Brain microvascular endothelial cell (primary cell): ENCODE measurements at places on chromosomes 5 and 9.
A peak's percentile ranks its signal among the peaks of the same experiment; 100 is the strongest.

GRCh38 chr5:78268356-78268755, 26.1 kb downstream of the AP3B1 start:
- no peak for DNase-seq

GRCh38 chr5:139386050-139386438, 2.9 kb upstream of the SLC23A1 start:
- no peak for DNase-seq

DNA sequence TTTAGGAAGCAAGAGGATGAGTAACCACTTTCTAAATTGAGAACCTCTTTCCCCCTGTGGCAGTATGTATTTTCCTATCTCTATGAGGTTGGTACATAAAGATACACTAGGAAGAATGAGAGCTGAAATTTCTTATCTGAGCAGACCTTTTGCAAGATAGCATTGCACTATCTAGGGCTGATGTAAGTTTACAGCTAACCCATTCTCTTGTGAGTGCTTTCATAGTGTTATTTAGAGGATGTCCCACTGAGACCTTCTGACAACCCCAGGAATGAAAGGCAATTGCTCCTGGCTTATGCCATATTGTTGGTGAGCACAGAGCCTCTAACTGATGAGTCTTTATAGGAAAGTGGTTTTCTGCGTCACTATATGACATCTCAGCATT, 1209.3 kb upstream of the CDH6 start:
- no peak for DNase-seq

DNA sequence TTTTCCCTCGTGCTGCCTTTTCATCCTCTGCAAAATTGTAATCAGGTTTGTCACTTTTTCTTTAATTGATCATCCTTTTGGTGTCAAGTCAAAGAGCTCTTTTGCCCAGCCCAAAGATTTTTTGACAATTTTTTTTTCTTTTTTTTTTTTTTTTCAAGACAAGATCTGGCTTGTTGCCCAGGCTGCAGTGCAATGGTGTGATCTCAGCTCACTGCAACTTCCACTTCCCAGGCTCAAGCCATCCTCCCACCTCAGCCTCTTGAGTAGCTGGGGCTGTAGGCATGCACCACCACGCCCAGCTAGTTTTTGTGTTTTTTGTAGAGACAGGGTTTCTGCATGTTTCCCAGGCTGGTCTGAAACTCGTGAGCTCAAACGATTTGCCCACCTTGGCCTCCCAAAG, 36.7 kb downstream of the CDK7 start:
- peak; percentile 77 for DNase-seq

DNA sequence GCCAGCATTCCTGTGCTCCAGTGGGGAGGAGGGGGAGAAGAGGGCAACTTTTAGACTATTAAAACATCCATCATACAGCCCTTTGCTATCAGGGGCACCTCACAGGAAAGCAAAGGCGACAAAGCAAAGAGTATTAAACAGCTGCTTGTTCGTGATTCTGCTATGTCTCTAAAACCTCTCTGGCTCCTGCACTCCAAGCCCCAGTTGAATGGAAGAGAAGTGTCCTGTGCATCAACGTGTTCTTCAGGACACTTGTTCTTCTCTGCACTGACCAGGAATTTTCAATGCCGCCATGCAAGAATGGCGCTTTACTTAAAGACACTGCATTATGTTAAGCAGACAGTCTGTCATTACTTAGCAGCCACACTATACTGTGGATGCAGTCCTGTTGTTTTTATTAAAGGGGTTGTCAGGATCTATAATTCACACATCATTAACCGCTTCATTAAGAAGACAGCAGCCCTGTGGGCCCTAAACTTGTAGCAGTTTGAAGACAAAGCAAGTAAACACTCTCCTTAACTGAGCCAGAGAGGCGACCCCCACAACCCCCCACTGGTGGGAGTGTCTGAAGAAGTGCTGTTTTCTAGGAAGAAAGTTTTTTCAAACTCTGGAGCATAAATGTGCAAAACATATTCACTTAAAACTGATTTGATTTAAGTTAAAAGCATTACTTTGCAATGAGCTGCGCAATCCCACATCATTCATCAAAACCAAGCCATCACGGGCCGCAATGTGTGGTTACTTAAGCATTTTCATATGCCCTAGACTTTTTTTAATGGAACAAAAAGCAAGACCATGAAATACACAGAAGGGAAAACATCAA, 164.5 kb downstream of the ZNF608 start:
- no peak for DNase-seq

- DNase-seq, result no peak
Observed at GRCh38 chr9:113536166-113536482, 72.6 kb downstream of the RGS3 start.

DNA sequence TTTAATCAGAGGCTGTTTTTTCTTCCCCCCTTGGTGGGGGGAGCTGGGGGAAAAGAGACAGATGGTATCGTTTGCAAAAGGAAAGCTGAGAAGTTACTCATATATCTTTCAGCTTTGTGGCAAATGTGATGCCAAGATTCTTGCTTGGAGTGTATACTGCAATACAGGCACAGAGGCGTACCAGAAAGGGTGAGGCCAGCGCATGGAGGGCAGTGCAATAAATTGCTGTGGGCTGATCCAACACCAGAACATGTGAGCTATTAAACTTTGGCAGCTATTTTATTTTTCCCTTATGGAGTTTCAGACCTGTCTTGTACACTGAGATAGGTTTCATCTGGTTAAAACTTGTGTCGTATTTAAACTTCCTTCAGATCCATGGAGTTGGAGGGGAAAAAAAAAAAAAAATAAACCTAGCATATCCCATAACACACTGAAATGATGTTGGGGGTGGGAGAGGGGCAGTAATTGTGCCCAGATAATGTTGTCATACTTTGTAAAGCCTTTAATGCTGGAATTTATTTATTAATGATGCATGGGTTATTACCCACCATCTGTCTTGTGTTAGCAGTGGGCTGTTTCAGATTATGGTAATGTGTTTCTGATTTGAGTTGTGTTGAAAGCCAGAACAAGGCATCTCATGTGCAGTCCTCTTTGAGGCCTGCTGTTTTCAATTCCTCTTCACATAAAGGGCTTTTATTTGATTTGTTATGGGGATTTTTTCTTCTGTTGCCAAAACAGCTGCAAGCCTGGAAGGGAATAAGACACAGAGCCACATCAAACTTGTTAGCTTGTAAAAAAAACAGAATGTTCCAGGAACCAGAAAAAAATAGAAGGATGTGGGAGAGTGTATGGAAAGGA, 891.3 kb downstream of the TLE1 start:
- DNase-seq, result no peak

DNA sequence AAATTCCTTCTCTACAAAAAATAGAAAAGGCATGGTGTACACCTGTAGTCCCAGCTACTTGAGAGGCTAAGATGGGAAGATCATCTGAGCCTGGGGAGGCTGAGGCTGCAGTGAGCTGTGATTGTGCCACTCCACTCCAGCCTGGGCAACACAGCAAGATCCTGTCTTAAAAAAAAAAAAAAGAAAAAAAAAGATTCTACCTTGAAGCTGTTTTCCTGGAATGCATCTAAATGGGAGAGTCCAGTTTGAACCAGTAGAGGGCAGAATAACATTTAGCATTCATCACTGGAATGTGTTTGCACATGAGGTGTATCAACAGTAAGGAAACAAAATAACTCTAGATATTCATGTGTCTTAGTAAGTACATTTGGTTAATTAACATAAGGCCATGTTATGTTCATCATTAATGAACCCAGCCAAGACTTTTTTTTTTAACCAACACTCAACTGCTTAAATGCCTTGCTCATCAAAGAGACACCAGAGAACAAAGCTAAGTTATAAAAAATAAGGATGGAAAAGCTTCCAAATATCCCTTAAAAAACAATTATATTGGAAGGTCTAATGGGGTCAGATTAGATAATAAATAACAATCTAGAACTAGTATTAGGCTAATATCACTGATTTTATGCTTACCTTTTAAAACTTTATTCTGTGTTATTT, 16.1 kb downstream of the IFNE start:
- DNase-seq, result peak; percentile 59

GRCh38 chr5:134245101-134245604, 19.3 kb upstream of the PPP2CA start:
- peak; percentile 68 for DNase-seq

DNA sequence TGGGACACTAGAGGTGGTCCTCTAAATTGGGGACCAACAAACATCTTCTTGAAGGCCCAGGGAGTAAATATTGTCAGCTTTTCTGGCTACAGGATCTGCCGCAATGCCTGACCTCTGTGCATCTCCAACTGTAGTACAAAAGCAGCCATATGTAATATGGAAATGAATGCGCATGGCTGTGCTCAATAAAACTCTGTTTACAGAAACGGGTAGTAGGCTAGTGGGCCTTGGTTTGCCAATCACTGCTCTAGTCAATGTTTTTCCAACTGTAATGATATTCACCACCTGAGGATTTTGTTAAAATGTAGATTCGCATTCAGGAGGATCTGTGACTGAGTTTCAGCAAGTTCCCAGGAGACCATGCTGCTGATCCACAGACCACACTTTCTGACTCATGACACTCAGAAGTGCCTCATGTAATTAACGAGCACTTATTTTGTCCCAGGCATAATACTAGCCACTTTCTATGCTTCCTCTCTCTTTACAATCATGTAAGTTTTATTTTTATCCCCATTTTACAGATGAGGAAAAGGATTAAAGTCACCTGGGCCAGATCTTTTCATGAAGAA, 96.9 kb downstream of the MED27 start:
- no peak for DNase-seq

- no peak for DNase-seq
Observed at GRCh38 chr5:113112435-113112834, 135.8 kb downstream of the DCP2 start.
